ENCODE measurements at places on chromosomes 5 and 9.

- no peak for DNase-seq
Measured at GRCh38 chr5:15510092-15510491, 10.1 kb downstream of the FBXL7 start.

- peak; percentile 7 for DNase-seq
Measured at GRCh38 chr9:96061293-96061987, 185.9 kb downstream of the ERCC6L2 start.

GRCh38 chr5:78610636-78611035, 37.9 kb downstream of the LHFPL2 start:
- no peak for DNase-seq

DNA sequence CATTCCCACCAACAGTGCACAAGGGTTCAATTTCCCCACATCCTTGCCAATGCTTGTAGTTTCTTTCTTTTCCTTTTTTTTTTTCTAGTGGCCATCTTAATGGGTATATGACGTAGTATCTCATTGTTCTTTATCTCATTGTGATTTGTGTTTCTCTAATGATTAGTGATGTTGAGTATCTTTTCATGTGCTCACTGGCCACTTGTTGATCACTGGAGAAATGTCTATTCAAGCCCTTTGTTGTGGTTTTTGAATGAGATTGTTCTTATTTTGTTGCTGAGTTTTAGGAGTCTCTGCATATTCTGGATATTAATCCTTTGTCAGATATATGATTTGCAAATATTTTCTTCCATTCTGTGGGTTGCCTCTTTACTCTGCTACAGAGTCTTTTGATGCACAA, 1.6 kb upstream of the TMED9 start:
- no peak for DNase-seq

DNA sequence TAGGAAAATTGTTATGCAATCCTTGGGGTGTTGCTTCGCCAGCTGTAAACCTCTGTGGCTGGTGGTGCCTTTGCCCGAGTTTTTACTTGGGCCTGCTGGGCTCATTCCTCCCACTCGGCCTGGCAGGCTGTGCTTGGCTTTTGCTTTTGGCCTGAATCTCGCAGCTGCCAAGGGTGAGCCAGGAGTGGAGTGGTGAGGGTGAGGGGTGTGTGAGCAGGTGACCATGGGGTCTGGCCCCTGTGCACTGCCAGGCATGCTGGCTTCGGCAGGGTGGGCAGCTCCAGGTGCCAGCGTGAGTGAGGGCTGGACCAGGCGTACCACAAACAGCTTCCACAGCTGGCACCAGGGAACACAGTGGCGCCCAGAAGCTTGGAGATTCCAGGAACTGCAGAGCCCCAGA, 12.6 kb upstream of the DHFR start:
- DNase-seq = no peak

DNA sequence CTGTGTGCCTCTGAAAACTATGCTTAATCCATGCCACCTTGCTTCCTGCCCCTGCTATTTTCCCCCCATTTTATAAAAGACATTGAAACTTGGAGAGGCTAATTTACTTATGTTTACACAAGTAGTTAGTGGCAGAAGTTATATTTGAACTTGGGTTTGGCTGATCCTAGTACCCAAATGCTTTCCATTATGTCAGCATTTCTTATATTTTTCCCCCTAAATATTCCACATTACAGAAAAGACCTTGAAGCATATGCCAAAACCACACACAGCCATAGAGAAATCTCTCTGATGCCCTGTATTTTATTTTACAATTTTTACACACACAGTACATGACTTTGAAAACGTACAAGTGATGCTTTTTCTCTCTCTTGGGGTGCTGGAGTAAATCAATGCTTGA, 11.2 kb downstream of the C1QTNF2 start:
- DNase-seq = no peak

- DNase-seq = no peak
Measured at GRCh38 chr5:107478068-107478641, 192.6 kb downstream of the EFNA5 start.

DNA sequence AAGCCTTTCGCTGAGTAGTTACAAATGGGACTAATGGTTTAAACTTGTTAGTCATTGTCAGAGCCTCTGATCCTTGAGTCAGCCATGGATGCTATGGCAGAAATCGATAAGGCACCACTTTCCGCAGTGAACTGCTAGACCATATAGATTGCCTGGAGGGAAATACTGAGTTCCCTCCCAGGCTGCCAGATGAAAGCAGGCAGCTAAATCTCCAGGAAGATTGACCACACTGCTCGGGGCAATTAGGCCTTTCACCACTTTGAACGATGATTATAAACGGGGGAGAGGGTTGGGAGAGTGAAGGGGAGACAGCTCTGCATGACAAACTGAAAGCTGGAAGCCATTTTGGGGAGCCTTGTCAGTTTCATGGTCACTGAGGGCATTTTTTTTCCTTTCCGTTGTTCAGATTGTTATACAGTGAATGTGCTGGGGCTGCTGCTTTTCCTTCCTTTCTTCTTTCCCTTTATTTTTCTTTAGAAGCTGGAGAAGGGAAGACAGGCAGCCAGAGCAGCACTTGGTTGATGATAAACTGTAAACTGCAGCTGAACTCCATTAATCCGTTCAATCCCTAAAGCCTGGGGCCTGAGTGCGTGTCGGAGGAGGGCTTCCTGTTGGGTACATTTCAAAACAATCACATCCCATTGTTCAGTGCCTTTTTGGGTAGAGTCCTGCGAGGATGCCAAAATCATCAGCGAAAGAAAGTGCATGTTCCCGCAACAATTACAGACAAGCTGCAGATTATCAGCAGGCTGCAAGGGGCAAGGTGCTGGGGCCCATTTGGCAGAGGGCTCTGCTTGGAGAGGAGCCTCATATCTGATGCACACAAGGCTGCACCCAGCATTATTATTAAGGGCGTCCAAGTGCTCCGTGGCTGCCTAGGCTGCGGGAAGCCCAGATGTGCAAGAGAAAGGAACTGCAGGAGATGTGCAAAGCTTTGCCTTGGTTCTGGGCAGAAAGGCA, 308.4 kb downstream of the PSAT1 start:
- no peak for DNase-seq

- DNase-seq = no peak
Measured at GRCh38 chr5:113218906-113219517, 215.8 kb downstream of the TSSK1B start.

DNA sequence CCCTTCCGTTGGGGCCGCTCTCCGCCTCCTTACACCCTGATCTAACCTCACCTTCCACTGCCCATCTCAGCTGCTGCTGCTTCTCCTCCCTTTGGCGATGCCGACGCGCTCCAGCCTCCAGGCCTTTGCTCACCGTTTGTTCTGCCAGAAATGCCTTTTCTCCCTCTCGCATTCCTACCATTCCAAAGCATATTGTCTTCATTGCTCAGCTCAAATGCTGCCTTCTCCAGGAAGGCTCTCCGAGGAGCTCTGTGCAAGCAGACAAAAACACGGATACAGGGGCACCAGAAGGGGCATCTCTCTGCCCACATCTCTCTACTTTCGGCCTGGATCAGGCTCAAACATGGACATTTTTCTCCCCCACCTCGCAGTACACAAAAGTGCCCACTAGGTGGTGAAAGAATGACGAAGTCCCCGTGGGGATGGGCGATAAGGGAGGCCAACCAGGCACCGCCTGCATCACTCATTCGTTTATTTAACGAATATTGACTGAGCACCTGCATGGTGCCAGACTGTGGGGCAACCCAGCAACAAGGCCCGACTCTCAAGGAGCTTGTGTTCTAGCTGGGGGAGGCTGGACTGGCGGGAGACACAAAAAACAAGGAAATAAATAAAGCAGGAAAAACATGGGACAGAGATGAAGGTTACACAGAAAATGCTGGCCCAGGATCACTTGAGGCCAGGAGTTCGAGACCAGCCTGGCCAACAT, 7.3 kb upstream of the GRHPR start:
- DNase-seq = peak; percentile 60

DNA sequence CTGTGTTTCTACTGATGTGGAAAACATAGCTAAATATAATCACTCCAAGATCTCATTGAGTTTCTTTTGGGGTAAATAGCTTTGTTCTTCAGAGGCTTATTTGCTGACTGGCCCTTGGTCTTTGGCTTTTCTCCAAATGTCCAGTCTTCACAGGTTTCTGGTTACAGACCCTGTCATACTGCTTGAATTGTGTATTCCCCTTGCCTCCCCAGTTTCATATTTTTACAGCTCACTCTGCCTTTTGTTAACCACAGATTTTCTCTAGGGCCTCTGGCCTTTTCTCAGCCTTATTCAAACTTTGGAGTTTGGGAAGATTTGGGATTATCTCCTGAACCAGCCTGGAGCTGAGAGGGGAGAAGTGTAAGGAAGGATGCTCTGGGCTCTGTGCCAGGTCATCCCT, 23.9 kb downstream of the ISOC1 start:
- no peak for DNase-seq

GRCh38 chr9:88691091-88691490, 156.1 kb downstream of the NXNL2 start:
- no peak for DNase-seq

Data from stimulated activated CD4-positive, alpha-beta T cell treated with anti-CD3 and anti-CD28 coated beads, Interleukin-1b, Interleukin-23, amount 100 ng/mL, for 24 hours (primary cell).